CD8-positive, alpha-beta memory T cell (primary cell): ENCODE measurements at places on chromosomes 11 and 22.

DNA sequence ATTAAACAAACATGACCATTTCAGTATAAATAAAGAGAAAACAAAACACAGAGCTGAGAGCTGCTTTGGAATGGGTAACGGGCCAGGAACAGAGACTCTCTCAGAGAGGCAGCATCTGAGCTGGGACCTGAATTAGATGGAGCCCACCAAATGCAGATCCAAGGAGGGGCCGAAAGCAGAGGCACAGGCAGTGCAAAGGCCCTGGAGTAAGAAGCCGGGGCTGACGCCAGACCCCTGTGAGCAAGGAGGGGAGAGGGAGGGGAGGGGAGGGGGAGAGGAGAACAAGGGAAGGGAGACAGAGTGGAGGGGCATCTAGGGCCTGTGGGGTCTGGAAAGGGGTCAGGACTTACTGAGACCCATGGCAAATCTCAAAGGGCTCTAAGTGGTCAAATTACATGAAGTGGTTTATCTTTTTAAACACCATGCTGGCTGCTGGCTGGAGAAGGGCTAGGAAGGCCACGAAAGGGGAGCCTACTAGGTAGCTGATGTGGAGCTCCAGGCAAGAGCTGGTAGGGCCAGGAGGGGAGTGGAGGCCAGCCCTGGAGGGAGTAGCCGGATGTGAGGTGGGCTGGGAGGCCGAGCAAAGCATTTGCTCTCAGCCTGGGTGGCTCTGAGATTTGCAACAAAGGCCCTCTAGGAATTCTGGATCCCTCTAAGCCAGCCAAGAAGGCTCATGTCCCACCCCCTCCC lies 3.2 kb downstream of the OSBPL5 start:
- DNase-seq = no peak

DNA sequence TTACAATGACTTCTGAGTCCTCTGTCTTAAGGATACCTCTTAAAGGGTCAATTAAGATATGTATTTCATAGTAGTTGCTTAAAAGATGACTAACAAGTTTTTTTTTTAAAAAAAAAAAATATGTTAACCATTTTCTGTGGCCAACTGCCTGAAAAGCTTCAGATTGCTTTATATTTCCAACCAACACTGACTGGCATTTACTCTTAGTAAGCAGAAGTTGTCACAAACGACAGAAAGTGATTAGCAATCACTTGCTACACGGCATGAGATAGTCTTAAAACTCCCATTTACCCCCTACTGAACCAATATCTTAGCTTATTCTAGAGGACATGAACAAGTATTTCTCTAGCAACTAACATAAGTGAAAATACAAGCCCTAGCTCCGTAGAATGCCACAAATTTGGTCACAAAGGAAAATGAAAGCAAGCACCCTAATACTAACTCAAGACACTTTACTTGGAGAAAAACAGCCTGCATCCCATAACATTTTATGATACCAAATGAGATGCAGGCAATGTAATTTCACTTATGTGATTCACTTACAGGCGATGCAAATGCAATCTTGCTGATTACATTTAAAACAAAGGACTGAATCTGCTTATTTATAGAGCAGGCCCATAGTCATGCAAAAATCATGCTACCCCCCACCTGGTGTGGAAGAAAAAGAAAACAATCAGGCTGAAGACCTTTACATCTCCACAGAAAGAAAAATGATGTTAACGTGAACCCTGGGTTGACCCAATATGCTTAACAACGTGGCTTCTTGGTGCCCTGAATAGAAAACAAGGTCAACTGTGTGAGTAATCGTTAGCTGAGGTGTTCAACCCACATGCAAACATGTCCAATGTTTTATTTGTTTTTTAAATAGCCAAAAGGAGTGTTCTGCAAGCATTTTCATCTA lies 25.7 kb downstream of the MPPED2 start:
- DNase-seq = no peak

GRCh38 chr22:26892166-26893041 lies 235.0 kb downstream of the MIAT start:
- no peak for DNase-seq

DNA sequence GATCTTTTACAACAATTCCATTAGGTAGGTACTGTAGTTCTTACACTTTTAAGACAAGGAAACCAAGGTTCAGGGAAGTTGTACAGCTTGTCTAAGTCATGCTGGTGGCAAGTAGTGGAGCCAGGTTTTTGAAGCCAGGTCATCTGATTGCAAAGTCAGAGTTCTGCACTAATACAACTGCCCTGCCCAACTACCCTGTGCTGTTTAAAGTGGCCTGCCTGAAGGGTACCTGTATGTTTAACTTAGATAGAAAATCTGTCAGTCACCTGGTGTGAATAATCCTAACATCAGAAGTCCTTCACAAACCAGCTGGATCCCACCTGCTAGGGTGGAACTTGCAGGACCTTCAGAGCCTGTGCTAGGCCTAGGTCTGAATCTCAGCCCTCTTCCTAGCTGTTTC lies 44.2 kb downstream of the ARFGAP2 start:
- DNase-seq = no peak
